ENCODE measurements at places on chromosomes 11 and 22.
A peak's percentile ranks its signal among the peaks of the same experiment; 100 is the strongest.

DNA sequence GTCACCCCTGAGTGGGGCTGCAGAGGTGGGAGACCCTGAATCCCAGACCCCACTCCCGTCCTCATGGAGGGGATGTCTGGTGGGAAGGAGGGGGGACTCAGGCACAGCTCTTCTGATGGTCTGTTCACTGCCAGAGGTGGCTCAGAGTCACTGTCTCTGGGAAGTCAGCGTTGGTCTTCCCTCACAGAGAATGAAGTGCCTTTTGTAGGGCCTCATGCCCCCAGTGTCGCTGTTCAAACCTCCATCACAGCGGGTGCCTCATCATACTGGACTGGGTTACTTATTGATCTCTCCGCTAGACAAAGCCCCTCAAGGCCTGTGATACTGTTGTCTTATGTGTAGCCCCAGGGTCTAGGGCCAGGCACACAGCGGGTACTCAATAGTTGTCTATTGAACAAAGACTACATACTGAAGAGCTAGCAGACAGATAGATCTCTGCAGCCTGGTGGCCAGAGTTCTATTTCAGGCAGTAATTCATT is 41.3 kb downstream of the CD6 start:
- no peak for DNase-seq

- no peak for DNase-seq
Observed at GRCh38 chr11:61406067-61406466, 13.7 kb downstream of the TMEM216 start.

DNA sequence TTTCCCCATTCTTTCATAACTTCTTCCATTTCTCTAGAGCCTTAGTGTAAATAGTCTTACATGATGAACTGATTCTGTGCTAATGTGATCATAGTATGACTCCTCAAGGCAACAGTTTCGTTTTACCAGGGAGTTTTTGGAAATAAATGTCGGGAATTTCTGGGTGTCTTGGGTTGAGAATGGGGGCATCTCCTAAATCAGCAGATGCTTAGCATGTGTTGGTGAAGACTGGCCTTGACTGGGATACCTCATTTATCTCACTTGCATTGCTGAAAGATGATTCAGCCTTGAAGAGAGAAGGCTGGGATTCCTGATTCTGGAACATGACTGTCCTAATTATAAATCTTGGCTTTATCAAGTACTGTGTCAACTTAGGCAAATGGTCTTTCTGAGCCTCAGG is 115.7 kb upstream of the C11orf87 start:
- no peak for DNase-seq

GRCh38 chr11:73525611-73526010 is 72.3 kb downstream of the FAM168A start:
- DNase-seq, result no peak

DNA sequence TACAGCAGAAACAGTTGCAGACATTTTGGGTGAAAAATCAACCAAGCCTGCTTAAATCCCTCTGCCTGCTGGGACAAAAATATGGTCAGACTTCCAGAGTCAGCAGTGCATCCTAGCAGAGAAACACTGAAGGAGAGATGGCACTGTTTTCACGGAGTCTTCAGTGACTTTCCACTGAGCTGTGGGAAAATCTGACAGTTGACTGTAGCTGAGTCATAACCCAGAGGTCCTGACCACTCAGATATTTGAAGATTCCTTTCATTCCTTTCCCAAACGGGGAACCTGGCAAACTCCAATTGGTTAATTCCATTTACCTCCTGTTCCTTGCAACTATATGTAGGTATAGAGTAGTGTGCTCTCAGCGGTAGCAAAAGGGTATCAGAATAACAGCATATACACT is 20.9 kb upstream of the UPB1 start:
- DNase-seq, result no peak

GRCh38 chr22:37223965-37224551 is 11.8 kb upstream of the SSTR3 start:
- no peak for DNase-seq

DNA sequence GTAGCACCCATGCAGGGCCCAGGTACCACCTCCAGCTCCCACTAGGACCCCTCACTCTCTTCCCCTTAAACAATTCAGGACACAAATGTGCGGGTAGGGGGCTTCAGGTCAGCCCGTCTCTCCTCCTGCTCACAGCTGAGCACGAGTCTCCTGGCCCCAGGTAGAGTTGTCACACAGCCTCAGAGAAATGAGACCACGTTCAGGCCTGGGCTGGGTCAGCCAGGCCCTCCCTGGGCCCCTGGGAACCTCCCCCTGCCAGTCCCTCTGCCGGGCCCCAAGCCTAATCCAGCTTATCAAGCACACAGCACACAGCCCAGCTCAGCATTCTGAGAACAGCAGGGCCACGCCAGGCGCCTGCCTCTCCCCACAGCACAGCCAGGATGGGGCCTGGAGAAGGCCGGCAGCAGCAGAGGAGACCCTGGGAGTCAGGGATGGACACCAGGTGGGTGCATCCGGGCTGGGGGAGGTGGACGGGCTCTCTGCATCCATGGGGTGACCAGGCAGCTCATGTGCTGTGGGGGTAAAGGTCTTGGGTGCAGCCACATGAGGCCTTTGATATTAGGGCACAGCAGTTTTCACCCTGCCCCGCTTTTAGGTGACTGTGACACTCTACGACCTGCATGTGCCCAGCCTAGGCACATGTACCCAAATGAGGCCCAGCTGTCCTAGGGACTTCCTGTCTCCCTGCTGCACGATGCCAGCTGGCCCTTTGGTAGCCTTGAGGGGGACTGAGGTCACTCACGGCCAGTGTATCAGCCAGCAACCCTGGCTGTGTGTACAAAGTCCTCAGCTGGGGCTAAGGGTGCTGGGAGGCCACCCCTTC is 87.0 kb downstream of the MORC2 start:
- DNase-seq, result no peak

- DNase-seq, result no peak
Observed at GRCh38 chr11:94895451-94895850, 77.9 kb downstream of the CWC15 start.

- DNase-seq, result no peak
Observed at GRCh38 chr22:29457730-29458129, 19.3 kb downstream of the RFPL1 start.

- no peak for DNase-seq
Observed at GRCh38 chr22:20058989-20059770, 20.9 kb upstream of the DGCR8 start.

GRCh38 chr11:10351435-10351764 is 46.5 kb downstream of the ADM start:
- DNase-seq, result no peak

DNA sequence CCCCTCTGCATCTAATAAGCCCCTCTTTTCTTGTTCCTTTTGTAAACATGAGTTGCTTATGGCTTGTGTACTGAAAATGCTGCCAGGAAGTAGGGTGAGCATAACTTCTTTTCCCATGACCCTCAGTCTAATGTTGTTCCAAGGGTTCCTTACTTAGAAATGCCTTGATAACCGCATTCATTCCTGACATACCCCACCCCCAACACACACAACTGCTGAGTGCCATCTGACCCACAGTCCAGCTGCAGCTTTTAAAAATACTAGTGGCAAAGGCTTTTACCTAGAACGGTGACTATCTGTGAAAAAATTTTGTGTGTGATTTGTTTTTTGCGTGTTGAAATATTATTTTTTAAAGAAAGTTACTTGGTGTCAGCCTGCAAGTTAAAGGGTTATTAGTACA is 52.6 kb downstream of the ARHGAP42 start:
- no peak for DNase-seq

- DNase-seq, result no peak
Observed at GRCh38 chr22:40237241-40237640, 59.5 kb downstream of the TNRC6B start.

DNA sequence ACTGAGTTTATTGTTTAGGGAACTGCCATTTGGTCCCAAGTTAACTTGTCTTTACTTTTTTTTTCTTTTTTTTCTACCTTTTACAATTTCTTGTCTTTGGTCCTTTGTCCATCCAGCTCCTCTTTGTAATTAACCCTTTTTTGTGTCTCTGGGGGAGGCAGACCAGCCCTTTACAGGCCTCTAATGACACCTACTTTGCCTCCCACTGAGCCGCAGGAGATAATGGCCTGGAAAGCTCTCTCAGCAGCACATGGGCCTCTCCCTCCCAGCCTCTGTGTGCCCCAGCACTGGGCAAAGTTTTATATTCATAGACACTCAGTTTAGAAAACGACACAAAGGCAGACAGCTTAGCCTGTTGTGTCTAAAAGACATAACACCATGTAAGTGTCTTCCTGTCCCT is 480.4 kb downstream of the SOX6 start:
- no peak for DNase-seq

DNA sequence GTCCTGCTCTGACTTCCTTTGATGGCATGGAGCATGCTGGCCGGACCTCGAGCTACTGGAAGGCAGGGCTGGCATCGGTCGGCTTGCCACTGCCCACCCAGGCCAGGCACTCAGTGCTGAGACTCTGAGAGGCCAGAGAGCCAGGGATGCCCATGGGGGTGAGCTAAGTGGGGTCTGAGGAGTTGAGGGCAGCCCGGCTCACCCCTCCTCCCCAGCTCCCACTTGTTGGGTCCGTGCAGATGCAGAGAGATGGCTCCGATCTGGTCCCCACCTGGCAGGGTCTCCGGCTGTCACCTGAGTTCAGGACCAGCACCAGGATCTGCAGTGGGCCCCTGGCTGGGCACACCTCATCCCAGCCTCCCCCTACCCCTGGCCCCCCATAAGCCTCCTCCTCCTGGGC is 13.3 kb downstream of the LSP1 start:
- no peak for DNase-seq

DNA sequence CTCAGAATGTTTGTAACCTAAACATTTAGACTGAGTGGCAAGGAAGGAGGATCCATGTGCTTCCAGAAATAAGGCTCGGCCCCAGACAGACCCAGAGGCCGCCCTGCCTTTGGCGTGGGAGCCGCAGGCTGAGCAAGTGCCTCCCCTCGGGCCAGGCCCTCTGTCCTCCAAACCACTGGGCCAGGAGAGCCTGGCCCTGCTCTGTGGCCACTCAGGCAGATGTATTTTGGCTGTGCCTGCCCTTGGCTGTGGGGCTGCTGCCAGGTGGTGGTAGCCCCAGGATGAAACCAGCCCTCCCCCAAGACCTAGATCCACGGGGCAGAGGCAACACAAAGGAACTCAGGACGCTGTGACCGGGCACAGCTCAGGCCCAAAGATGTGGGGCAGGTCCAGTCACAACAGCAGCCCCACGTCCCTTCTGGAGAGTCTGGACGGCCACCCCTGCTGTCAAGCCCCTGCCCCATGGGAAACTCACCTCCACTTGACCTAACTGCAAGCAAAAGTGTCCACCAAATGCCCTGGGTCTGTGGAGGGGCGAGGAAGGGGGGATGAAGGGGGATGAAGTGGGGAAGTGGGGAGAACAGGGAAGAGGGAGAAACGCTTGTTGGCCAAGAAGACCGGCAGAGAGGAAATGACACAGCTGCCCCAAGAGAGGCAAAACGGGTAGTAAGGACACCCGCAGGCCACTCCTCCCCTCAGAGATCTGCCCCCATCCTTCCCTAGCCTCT is 24.0 kb downstream of the PISD start:
- DNase-seq, result no peak

DNA sequence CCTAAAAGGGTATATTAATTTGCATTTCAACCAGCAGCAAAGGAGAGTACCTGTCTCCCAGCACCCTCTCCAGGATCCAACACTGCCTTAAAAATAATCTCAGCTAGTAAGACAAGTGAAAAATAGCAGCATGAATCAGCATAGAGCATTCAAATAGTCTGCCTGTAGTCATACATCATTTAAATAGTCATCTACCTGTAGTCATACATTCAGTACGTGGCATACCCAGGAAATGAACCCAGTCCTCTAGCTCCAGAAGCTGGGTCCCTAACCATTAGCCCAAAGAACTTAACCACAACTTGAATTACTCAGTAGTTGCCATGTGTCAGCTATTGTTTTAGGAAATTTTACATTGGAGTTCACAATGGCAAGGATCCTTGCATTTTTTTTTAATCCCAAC is 9.3 kb downstream of the TENM4 start:
- no peak for DNase-seq

DNA sequence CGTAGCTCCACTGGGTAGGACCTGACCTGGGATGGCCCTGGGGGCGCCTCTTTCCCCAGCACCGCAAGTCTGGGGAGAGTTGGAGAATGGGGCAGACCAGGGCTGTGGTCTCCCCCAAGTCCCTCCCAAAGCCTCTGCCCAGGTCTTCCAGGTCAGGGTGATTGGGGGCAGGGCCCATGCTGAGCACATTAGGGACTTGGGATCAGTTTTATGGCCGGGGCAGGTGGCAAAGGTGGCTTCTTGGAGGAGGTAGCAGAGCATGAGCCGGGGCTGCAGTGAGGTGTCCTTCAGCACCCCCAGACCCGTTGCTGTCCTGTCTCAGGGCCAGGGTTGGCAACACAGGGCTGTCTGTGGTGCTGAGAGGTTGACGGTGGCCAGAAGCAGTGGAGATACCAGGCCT is 6.0 kb downstream of the RELT start:
- DNase-seq, result no peak

DNA sequence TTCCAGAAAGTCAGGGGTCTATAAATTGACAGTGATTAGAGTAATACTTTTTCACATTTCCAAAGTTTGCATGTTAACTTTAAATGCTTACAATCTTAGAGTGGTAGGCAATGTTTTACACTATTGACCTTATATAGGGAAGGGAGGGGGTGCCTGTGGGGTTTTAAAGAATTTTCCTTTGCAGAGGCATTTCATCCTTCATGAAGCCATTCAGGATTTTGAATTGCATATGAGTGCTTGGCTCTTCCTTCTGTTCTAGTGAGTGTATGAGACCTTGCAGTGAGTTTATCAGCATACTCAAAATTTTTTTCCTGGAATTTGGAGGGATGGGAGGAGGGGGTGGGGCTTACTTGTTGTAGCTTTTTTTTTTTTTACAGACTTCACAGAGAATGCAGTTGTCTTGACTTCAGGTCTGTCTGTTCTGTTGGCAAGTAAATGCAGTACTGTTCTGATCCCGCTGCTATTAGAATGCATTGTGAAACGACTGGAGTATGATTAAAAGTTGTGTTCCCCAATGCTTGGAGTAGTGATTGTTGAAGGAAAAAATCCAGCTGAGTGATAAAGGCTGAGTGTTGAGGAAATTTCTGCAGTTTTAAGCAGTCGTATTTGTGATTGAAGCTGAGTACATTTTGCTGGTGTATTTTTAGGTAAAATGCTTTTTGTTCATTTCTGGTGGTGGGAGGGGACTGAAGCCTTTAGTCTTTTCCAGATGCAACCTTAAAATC is 5.3 kb downstream of the MALAT1 start:
- DNase-seq, result peak; percentile 71

- DNase-seq, result no peak
Observed at GRCh38 chr11:50080256-50080655, 47.6 kb downstream of the OR4C45 start.

DNA sequence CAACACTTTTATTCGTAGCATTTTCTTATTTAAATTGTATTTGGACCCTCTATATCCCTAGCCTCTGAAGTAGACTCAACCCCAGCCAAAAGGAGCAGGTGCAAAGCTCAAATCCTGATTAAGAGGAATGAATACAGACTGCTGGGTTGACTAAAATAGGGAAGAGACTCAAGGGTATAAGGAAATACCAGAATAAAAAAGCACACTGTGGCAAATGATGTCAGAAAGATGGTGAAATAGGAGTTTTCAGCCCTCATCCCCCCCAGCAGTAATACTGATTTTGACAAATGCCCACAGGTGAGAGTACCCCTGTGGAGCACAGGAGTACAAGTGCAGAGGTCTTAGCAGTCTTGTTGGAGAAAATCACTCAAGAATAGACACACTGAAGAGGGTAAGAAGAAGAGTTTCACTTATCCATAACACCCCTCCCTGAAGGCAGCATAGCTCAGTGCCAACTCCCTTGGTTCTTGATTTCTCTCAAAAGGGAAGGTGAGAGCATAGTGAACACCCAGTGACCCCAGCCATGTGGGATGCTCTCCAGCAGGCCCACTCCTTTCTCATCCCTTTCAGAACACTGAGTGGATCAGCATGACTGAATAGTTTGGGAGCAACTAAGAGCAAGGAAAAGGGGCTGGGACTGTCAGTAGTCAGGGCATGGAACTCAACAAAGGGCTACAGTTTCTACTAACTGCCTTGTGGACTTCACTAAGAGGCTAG is 71.7 kb downstream of the TBC1D22A start:
- no peak for DNase-seq

All from right renal cortex interstitium (tissue), 3 donors.